ENCODE measurements at places on chromosomes 12 and 14.

DNA sequence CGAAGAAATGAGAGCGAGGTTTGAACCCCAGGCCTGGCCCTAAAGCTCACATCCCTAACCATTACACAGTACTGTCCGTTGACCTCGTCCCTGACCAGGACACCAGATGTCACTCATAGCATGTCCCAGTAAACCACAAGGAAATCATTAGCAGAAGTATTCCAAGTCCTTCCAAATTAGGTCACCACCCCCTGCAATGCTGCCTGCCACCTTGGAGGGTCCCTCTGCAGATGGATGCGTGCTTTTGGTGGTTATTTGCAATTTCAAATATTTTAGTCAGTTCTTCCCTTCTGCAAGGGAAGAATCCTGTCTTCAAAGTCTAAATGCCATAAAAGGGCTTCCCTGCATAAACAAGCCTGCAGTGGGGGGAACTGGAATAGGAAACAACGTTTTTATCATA lies 71.3 kb downstream of the CLMN start:
- DNase-seq, result no peak

DNA sequence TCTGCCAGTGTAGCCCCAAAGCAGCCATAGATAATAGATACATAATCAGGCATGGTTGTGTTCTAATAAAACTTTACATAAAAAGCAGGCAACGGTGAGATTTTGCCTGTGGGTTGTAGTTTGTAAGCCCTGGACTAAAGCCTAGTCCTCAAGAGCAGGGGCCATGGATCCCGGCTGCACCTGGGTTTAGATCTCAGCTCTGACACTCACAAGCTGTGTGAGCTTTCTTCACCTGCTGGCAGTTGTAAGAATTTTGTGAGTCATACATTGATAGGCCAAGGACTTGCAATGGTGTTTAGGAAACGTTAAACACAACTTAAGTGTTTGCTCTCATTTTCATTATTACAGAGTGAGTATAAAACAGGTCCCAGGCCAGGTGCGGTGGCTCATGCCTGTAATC lies 395.8 kb upstream of the TBX3 start:
- DNase-seq, result no peak

DNA sequence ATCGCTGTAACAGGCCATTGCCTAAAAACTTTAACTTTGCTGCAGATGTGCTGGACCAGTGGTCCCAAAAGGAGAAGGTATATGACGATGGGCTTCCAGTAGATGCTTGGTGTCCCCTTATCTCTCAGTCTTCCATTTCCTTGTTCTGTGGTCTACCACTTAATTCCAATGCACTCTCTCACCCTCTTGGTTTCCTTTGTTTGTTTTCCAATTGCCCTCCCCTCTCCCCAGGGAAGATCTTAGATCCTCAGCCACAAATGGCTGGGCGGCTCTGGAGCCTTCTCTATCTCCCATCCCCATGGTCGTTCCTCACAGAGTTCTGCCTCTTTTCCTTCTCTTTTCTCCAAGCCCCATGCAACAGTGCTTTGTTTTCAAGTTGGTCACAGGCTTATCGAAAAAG lies 584 bp downstream of the ACSM4 start:
- no peak for DNase-seq

GRCh38 chr12:119877639-119877948 lies 474 bp upstream of the CIT start:
- no peak for DNase-seq

DNA sequence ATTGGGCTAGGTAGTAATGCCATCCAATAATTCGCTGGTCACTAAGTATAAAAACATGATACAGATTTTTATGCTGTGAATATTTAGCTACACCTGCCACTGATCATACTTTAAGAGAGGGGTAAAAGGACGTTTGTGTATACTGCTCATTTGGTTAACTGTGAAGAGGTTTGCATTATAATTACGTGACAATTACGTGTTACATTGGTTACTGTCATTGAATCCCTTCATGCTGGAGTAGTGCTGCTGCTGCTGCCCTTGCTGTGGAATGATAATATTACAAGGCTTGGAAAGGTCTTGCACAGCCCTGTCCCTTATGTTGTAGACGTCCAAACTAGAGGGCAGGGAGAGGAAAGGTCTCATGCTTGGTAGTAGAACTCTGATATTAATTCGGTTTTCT lies 312.2 kb upstream of the ATP2B1 start:
- DNase-seq, result no peak

DNA sequence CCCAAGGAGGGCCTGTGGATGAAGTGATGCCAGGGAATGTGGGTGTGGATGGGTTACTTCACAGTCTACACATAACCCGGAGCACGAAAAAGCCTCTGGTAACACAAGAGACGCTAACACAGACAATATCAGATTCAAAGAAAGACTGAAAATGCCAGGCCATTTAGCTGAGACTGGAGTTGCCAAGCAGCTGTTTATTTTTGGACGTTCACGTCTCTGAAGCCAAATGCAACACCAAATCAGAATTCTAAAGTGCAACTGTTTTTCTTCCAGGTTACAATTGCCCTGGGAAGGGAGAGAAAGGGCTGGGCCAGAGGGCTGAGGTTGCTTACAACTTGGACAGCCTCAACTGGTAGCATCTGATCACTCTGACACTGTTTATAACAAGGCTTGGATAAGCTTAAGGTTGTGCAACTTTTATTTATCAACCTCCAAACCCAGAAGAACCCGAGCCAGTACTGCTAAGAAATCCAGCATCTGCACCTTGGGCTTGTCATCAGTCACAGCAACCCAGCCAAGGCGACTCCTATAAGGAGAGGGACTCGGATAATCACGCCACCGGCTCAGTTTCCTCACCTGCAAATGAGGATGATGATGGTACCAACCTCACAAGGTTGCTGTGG lies 24.8 kb downstream of the NUAK1 start:
- DNase-seq, result peak; percentile 27

DNA sequence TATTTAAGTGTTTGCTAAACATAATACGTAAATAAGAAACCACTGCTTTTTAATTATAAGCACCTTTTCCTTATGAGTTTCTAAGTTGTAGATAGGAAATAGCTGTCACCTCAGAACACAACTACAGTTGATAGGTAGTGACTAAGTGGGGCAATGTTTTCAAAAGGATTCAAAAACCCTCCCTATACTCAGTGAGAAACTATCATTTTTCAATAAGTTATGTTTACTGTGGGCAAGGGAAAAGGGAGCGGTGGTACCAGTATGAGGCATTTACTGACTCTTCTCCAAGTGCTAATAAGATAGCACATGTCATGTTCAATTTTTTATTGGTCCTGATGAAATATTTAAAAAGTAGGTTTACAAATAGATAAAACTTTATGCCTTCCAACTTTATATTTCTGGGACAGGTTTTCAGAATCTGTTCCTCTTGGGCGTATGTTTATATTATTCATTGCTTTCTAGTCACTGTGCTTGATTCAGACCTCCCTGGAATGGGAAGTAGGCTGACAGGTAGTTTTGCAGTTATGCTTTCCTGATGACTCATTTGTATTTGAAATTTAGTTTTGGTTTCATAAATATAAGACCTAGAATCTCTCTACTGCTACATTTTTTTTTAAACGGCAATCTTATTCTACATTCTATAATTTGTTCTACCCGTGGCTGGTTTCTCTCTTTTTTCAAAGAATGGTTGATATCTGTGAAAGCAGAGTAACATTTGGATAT lies 153.1 kb downstream of the TMEM117 start:
- no peak for DNase-seq

- peak; percentile 69 for DNase-seq
Measured at GRCh38 chr12:124428136-124428791, 133.4 kb downstream of the RFLNA start.

Data from AG08395 (cell line).